ENCODE measurements at places on chromosomes 7 and 10.

DNA sequence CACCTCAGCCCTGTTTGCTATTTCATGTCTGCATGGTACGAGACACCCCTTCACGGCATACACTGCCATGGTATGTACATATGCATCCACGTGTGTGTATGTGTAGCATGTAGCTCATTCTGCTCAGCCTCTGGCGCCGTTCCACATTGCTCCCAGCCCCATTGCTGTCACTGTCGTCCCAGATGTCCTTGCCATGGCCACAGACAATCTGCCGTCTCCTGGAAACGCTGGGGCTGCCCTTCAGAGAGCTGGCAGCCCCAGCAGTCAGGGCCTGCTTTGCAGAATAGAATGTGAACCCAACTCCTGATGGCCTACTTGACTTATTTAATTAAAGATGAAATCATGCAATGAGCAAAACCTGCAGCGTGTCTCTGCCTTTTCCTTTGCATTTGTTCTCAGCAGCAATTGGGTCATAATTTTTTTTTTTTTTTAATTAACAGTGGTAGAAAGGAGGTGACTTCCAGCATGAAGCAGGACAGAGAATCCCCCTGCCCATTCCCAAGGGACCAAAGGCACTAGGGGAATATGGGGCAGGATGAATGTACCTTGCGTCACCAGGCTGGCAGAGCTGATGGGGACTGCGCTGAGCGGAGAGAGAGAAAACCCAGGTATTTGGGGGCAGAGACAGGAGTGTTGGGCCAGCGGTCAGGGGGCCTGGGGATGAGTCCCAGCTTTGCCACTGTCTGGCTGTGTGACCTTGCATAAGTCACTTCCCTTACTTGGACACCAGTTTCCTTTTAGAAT is 49.2 kb downstream of the CHST3 start:
- no peak for DNase-seq

GRCh38 chr7:43771128-43771527 is 12.6 kb downstream of the BLVRA start:
- peak; percentile 34 for DNase-seq

GRCh38 chr10:122047560-122047959 is 58.6 kb downstream of the TACC2 start:
- DNase-seq = no peak

DNA sequence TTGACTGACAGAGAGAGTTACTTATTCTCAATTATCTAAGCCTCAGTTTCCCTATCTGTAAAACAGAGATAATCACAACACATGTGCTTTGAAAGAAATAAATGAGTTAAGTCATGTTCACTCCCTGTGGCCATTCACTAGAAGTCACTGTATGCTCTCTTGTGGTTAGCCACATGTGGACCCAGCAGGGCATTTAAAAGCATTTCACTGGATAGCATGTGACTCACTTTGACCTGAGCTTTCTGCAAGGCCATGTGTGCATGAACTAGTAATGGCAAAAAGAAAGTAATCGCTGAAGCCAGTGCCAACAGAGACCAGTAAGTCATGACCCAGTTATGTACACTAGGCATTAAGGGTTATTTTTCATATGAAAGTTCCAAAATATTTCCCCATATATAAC is 557.0 kb upstream of the IGFBP3 start:
- DNase-seq = peak; percentile 50

GRCh38 chr10:98293550-98294269 is 25.7 kb upstream of the LOXL4 start:
- no peak for DNase-seq

DNA sequence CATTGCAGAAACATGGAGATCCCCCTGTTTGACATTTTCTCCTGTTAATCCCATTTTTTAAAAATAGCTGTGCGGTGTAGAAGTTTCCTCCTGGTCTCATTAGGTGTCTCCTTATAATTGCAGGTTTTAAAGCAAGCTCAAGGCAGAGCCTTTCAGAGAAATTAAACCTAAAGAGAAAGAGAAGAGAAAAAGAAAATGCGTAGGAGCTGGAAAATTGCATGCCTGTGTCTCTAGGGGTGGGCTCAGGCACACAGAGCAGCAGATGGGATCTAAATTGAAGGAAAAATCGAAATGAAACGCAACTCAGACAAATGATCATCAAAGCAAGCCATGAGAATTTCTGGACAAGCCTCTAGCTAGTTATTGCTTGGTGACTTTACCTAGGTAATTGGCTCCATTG is 40.1 kb downstream of the GPR26 start:
- DNase-seq = no peak

DNA sequence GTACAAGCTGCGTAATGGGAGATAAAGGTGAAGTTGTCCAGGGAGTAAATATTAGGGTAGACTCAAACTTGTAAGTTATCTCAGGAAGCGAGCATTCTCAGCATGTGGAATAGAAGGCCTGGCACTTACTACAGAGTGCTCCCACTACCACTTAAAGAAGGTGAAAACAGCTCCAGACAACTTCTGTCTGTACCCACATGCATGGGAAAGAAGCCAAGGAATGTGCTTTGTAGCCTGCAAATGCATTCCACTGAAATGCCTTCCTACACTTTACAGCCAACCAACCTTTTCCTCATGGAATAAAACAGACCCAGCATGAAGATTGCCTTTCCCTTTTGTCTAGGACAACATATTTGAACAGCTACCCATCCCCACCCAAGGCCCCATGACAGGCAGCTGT is 45.4 kb upstream of the NPSR1 start:
- DNase-seq = no peak

- DNase-seq = peak; percentile 72
These were observed 36.6 kb downstream of the ATRNL1 start for GRCh38 chr10:115129752-115130151.

DNA sequence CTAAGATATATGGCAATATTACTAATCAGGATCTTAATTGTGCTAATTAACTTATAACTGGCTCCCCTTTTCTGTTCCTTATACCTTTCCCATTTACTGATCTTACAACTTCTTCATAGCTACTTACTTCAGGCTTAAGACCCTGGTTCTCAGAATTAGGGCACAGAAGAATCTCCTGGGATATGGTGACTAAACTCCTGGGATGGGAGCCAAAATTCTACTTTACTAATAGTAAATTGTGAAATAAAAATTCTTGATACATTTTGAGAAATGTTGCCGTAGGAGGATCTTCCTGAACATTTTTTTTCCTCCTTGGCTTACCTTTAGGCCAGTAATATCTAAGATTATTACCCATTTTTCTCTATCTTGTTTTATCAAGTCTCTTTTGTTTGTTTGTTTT is 309.5 kb downstream of the ATRNL1 start:
- DNase-seq = no peak

GRCh38 chr10:125082881-125083575 is 77.3 kb downstream of the CTBP2 start:
- DNase-seq = no peak

GRCh38 chr7:112140600-112140999 is 65.6 kb downstream of the DOCK4 start:
- no peak for DNase-seq

- DNase-seq = no peak
These were observed 49.5 kb upstream of the HDAC9 start for GRCh38 chr7:18445916-18446520.

- DNase-seq = peak; percentile 100
These were observed 14.0 kb downstream of the GATAD1 start for GRCh38 chr7:92461027-92462003.

Measured in OCI-M1 (cell line).